Common myeloid progenitor, CD34-positive (primary cell): ENCODE measurements at places on chromosomes 7 and 10.

- no peak for DNase-seq
Measured at GRCh38 chr7:50359258-50359994, 54.9 kb downstream of the IKZF1 start.

- DNase-seq: no peak
Measured at GRCh38 chr7:2162959-2163358, 69.8 kb downstream of the MAD1L1 start.

GRCh38 chr10:132654708-132655661 lies 117.4 kb downstream of the INPP5A start:
- DNase-seq: peak; percentile 50

GRCh38 chr7:106205621-106206222 lies 79.1 kb downstream of the NAMPT start:
- DNase-seq: no peak

DNA sequence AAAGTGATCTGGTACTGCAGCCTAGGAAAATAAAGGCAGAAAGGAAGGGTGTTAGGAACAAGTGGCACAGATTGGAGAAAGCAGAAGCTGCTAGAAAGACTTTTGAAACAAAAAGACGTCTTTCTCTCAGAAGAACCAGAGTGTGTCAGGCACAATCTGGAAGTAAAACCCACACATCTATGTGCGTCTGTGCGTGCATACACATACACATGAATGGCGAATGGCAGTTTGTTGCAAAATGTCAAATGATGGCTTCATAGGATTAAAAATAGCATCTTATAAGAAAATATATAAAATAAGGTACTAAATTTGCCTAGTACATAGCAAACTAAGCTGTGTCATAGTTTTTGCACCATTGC lies 246.3 kb downstream of the CDK14 start:
- no peak for DNase-seq

GRCh38 chr10:5518143-5518542 lies 6.6 kb upstream of the CALML3 start:
- no peak for DNase-seq

DNA sequence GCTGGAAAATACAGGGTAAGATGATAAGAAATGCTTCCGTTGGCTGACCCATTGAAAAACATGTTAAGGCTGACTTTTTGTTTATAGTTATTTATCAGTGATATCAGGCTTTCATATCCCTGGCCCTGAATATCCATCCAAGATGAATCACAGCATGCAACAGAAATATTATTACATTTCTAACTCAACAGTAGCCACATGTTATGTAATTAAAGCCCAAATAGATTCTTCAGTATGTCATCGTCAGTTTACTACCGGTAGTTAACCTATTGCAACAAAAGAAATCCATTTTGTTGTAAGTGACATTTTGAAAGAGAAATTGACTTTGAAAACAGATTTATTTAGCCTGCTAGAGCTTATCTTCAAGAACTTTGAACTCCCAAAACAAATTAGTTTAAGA lies 354.1 kb upstream of the CELF2 start:
- DNase-seq: no peak

- peak; percentile 21 for DNase-seq
Measured at GRCh38 chr10:79905322-79906314, 43.3 kb downstream of the SFTPD start.

GRCh38 chr7:19783541-19783940 lies 10.1 kb upstream of the TMEM196 start:
- DNase-seq: no peak

GRCh38 chr10:49498425-49498824 lies 40.5 kb downstream of the ERCC6 start:
- DNase-seq: no peak

DNA sequence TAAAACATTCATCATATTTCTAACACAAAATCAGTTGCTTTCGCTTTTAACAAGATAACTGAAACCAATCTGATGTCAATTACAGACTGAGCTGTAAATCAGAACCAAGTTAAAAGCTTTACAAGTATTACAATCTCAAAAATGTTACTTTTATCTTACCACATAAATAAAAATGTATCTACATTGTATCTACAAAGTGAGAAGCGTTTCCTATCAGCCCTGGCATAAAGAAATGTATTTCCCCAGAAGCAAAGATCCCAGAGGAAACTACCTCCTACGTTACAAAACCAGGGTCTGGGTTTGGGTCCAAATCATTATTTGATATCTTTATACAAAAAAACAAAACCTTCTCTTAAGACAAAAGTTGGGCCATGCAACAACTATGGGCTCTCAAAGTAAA lies 2.6 kb downstream of the SMURF1 start:
- no peak for DNase-seq

- DNase-seq: no peak
Measured at GRCh38 chr10:84523526-84523925, 195.1 kb downstream of the CCSER2 start.

DNA sequence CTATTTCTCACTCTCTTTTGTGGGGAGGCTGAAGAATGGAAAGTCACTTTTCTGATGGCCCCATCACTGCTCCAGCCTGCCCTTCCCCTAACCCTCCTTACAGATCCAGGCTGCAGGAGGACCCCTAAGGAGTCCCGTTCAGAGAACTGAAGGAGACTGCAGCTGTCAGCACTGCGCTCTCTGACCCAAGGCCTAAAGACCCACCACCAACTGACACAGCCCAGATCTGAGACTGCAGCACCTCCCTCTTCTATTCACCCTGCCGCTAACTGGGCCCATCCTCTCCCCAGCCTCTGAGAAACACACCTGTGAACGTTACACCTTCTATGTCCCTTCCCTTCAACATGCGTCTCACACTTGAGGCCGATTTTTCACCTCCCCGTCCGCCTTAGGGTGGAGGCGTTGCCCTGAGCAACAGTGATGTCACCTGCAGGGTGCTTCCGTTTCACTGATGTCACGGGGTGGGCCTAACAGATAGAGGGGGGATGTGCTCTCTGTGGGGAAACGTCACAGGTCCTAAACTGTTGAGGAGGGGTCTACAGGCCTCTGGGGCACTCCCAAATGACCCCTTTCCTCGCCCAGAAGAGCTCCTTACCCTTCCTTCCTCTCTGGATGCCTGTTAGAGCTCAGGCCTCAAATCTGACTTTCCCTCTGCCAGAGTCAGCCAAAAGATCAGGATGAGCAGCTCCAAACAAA lies 5.1 kb downstream of the ITPRIP start:
- no peak for DNase-seq

DNA sequence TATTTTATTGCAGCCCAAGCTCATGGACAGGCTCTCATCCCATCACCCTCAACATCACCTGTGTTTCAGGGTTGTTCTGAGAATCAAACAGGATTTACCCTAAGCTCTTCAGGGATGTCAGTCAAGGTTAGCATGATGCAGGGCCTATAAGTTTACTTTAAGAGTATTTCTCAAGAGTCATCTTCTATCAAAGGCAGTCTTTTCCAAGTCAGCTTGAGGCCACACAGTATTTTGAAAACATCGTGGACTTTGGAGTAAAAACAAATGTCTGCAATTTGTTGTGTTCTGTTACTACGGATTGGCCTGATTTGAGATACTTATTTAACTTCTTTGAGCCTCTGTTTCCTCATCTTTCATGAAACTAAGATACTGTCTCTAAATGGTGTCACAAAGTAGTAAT lies 42.0 kb upstream of the NRP1 start:
- no peak for DNase-seq

DNA sequence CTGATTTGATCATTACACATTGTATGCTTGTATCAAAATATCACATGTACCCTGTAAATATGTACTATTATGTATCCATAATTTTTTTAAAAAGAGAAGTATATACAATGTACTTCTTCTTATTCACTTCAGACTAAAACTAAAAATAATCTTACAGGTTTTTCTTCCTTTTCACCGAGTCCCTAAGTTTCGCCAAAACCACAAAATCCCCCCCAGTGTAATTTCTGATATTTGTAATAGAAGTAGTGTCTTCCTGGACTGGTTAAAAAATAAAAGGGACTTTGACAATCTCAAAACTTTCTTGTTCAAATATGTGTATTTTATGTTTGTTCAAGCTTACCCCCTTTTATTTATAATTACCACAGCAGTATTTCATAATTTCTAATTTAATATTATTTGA lies 23.9 kb downstream of the EPC1 start:
- DNase-seq: no peak

GRCh38 chr10:11886851-11887250 lies 63.7 kb downstream of the PROSER2 start:
- no peak for DNase-seq

DNA sequence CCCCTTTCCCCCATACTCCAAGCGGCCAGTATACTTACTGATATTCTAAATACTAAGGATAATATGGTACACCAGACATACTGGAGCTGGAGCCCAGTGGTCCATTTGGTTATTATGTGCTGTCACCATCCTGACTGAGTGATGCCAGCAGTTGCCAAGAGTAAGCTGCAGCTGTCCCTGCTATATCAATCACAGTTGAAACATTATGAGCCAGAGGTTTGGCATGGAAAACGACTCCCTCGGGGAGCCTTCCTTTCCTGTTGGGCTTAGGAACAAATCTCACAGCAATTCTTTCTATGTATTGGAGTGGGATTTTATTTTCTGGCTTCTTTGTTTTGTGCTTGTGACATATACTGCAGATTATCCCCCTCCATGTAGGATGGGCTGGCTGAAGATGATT lies 32.6 kb downstream of the STRIP2 start:
- DNase-seq: no peak

- no peak for DNase-seq
Measured at GRCh38 chr7:24702755-24703154, 54.5 kb downstream of the GSDME start.

DNA sequence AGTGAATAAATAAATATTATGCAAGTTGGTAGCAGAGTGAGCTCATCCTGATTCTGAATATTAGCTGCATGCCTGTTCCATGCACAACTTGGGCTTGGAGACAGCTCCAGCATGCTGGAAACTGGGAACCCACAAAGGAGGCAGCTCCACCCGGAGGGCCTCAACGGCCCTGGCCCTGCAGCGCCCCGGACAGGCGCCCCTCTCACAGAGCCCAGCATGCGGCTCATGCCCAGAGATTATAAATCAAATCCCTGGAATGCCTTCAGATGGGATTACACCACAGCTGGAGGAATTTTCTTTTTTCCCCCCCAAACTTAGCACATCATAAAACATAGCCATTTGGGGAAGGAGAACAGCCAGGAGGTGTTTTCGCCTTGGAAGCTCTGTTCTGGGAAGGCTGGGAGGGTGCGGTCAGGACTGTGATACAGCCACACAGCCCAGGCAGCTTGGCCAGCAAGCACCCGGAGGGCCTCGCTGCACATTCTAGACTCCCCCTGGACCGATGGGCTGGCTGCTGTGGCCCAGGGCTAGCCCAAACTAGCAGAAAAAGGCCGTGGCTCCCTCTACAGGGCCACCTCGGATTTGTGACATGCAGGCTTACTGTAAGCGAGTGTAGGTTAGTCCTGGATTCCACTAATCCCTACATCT lies 102.4 kb downstream of the PTPN20 start:
- no peak for DNase-seq

GRCh38 chr7:74214816-74215630 lies 5.2 kb downstream of the LAT2 start:
- no peak for DNase-seq

DNA sequence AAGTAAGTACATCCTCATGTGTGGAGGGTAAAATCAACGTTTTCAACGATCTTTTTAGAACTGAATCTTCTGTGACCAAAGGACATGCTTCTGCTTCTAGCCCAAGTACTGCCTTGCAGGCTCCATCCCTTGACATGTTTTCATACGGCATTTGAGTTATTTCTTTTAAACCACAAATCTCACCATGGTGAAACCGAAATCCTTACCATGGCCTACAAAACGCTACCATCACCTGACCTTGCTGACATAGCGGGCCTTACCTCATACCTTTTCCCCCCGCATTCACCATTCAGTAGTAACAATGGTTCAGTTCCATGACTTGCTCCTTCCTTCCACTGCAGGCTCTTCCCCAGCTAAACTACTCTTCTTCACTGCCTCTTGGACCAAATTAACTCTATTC lies 3.5 kb downstream of the RNF216 start:
- peak; percentile 14 for DNase-seq

- no peak for DNase-seq
Measured at GRCh38 chr10:11081408-11081807, 63.7 kb downstream of the CELF2 start.

GRCh38 chr10:8159341-8160165 lies 105.1 kb downstream of the GATA3 start:
- no peak for DNase-seq

GRCh38 chr7:83111391-83111790 lies 51.3 kb downstream of the PCLO start:
- no peak for DNase-seq

DNA sequence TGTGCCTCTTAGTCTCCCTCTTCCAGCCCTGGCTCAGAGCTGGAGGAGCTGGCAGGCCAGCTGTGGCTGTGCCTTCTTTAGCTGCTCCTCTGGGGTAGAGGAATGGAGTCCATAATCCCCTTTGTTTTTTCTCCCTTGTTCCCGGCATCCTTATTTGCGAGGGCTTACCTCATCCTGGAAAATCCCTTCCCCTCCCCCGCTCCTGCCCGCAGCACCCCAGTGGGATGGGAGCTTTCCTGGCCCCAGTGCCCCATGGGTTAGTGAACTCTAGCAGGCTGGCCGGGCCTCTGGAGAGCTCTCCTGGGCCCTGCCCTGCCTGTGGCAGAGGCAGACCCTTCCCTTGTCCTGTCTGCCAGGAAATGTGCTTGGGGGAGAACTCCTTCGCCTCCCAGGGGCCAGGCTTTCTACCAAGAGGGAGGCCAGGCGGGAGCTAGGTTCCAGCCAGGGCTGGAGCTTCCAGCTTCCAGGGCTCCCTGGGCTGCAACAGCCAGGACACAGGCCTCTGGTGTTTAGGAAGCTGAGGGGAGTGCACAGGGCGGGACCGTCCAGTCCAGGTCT lies 16.5 kb upstream of the TRIM8 start:
- DNase-seq: no peak

GRCh38 chr10:102085336-102085735 lies 20.2 kb downstream of the HPS6 start:
- DNase-seq: no peak

- no peak for DNase-seq
Measured at GRCh38 chr7:158991824-158992621, 135.7 kb downstream of the DYNC2I1 start.

DNA sequence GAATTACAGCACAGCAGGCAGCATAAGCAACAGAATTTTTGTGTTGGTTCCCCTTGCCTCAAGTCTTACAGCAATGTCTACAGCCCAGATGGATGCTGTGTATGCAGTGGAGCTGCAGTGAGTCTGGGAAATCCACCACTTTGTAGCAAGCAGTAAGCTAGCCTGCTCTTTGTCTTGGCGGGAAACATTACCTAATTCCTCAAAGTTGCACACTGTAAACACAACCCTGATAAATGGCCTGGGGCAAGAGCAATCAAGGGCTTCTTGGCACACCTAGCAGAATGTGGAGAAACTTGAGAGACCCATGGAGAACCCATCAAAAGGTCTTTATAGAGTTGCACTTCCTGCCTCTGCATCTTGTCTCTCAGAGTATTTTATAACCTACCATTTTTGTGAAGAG lies 102.0 kb upstream of the FOXP2 start:
- no peak for DNase-seq
